Placental epithelial cell (primary cell): ENCODE measurements at places on chromosomes 2 and 18. TPM values are rescaled to one million over a fixed set of nuclear protein-coding genes. Genes with fewer than 3 reads are reported as not detected.

Gene RAPH1
- total RNA-seq, result 6.3 and 12.1 TPM in 2 replicates

Gene GLI2
- total RNA-seq, result 0.39 and 1.1 TPM in 2 replicates

Gene RGPD8
- 6.6 and 8.2 TPM in 2 replicates for total RNA-seq

Gene EDAR
- total RNA-seq, result not detected in 2 replicates

Gene GYPC
- 201 and 207 TPM in 2 replicates for total RNA-seq

Gene ANTXR1
- total RNA-seq, result 21.9 and 22.8 TPM in 2 replicates

Gene ALLC
- not detected in 2 replicates for total RNA-seq

Gene ERBB4
- total RNA-seq, result not detected in 2 replicates

Gene RGPD4
- not detected in 2 replicates for total RNA-seq

Gene TRIM43
- 0.33 and 0.39 TPM in 2 replicates for total RNA-seq

Gene ABCG8
- total RNA-seq, result not detected in 2 replicates

Gene IL1RL1
- not detected in 2 replicates for total RNA-seq

Gene B3GNT7
- 0.65 and 1.2 TPM in 2 replicates for total RNA-seq

Gene ZNF385B
- total RNA-seq, result 1.2 and 2.6 TPM in 2 replicates

Gene NT5C1B
- not detected in 2 replicates for total RNA-seq

Gene FOSL2
- total RNA-seq, result 118 and 224 TPM in 2 replicates

Gene TUBA3D
- total RNA-seq, result 0.39 and 1.7 TPM in 2 replicates

Gene COL3A1
- total RNA-seq, result 3,456 and 6,874 TPM in 2 replicates

Gene PLEK
- total RNA-seq, result not detected in 2 replicates

Gene FTCDNL1
- total RNA-seq, result 0.79 and 1.3 TPM in 2 replicates
